ENCODE measurements at places on chromosomes 16 and 17. TPM values are rescaled to one million over a fixed set of nuclear protein-coding genes. Genes with fewer than 3 reads are reported as not detected.

GDPD3 gene
- 4.6 TPM for total RNA-seq

KIF2B gene
- total RNA-seq = not detected

KRT13 gene
- 2.9 TPM for total RNA-seq

SCARF1 gene
- total RNA-seq = 6.7 TPM

TMEM88 gene
- total RNA-seq = 3.6 TPM

DHRS7C gene
- 15.9 TPM for total RNA-seq

- no peak for DNase-seq
Measured at GRCh38 chr16:86700046-86700945, 121.9 kb downstream of the FOXL1 start.

- DNase-seq = no peak
Measured at GRCh38 chr17:73647772-73648542, 3.7 kb upstream of the SDK2 start.

- DNase-seq = no peak
Measured at GRCh38 chr16:17351441-17352035, 119.2 kb downstream of the XYLT1 start.

- no peak for DNase-seq
Measured at GRCh38 chr16:50298591-50299507, 32.5 kb downstream of the ADCY7 start.

GRCh38 chr17:29412780-29413565, 22.8 kb downstream of the TAOK1 start:
- DNase-seq = no peak

DNA sequence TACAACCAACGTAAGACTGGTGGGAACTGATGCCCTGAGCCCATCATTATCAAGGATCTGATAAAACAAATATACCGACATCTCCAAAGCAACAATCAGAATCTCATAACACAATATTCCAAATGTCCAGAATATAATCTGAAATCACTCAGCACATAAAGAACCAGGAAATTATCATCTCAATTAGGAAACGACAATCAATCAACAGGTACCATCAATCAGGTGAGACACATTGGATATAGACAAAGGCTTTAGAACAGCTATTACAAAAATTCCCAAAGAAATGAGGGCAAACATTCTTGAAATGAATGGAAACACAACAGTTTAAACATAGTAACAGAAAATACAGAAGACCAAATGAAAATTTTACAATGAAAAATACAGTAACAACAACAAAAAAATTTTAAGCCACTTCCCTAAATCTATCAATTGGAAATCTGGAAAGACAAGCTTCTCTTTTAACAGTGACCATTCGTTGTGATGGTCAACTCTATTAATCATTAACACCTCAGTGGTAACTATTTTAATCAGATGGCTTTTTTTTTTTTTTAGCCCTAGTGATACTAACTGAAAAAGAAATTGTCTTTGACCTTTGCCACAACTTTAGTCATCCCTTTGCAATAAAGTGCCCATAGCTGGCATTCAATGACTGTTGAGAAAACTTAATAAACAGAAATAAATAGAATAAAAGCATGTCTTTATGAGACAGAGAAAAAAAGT, 70.4 kb downstream of the USP32 start:
- DNase-seq = no peak

- no peak for DNase-seq
Measured at GRCh38 chr17:69103557-69104233, 38.0 kb downstream of the ABCA6 start.

All from skin of body (tissue), 3 donors.